ENCODE measurements at places on chromosomes 13 and 19. TPM values are rescaled to one million over a fixed set of nuclear protein-coding genes. Genes with fewer than 3 reads are reported as not detected.

GRCh38 chr19:41612483-41612882 is 14.4 kb downstream of the CEACAM4 start:
- no peaks in the 10 kb centered on the region for H3K4me1 ChIP-seq
- no peak overlapping the region for H3K4me3 ChIP-seq
- DNase-seq, result no peak
- peaks cover 64% of the 10 kb centered on the region for H3K27me3 ChIP-seq

GRCh38 chr13:61086087-61086486 is 329.6 kb downstream of the PCDH20 start:
- H3K4me1 ChIP-seq, result no peaks in the 10 kb centered on the region
- no peak overlapping the region for H3K27ac ChIP-seq
- no peak for DNase-seq

DNA sequence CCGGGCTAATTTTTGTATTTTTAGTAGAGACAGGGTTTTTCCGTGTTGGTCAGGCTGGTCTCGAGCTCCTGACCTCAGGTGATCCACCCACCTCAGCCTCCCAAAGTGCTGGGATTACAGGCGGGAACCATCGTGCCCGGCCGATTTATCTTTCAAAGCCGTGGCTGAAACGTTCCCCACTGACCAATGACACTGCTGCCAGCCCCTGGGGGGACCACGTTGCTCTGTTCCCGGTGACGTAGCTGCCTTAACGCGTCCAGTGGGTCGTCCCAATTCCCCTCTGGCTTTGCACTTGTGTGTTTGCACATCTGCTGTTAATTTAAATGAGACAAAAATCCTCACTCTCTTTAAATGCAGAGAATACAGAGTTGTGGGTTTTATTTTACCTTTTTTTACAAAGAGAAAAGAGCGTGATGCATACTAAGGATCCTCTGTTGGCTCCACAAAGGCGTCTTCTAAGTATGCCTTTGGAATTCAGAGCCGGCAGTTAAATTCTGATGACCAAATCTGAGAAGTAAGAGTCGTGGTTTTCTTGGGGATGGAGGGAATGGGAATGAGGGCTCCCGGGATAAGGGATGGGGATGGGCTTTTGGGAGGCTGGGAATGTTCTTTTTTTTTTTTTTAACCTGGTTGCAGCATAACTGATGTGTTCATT is 18.6 kb upstream of the LMTK3 start:
- no peak overlapping the region for H3K4me3 ChIP-seq
- H3K4me1 ChIP-seq, result no peaks in the 10 kb centered on the region
- no peaks in the 10 kb centered on the region for H3K36me3 ChIP-seq

DNA sequence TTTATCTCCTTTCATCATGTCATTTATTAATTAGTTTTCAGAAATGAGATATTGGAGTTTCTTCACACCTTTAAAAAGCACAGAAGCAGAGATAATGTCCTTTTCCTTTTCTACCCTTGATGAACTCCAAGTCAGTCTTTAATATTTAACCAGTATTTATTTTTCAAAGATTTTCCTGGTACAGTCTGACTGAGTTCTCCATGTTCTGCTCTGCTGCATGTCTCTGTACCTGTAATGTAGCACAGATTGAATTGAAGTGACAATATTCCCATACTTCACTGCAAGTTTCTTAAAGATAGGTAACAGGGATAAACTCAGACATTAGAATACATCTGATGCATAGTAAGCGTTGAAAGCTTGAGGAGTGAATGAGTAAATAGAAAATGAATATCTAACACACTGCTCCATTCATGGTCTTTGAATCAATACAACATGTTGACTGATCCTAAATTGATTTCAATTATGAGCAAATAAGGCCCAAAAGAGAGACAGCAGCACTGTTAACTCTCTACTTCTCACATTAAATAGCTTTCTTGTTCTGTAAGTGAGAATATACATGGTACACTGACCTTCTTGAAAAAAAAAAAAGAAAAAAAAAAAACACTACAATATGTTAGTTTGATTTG is 1323.6 kb upstream of the PRR20A start:
- no peaks in the 10 kb centered on the region for H3K36me3 ChIP-seq
- H3K27ac ChIP-seq, result no peak overlapping the region
- H3K4me3 ChIP-seq, result no peak overlapping the region
- H3K27me3 ChIP-seq, result no peaks in the 10 kb centered on the region

DNA sequence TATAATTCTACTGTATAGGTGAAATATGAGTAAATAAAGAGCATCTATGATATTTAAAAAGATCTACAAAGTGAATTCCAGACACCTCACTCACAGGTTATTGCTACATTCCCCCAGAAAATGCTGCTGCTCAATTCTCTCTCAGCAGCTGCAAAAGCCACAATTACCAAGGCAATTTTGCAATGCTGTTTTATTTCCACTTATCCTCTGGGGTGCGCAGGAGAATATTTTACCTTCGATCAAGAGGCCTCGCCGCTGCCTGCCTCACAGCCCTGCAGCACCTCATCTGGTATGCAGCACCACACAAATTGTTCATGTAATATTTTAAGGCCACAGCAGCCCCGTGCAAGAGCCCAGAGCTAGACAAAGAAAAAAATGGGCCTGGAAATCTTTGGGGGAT is 333.2 kb downstream of the DNAJC15 start:
- no peak overlapping the region for H3K4me3 ChIP-seq
- H3K36me3 ChIP-seq, result no peaks in the 10 kb centered on the region
- H3K4me1 ChIP-seq, result no peaks in the 10 kb centered on the region
- no peak for DNase-seq
- H3K27me3 ChIP-seq, result no peaks in the 10 kb centered on the region

DNA sequence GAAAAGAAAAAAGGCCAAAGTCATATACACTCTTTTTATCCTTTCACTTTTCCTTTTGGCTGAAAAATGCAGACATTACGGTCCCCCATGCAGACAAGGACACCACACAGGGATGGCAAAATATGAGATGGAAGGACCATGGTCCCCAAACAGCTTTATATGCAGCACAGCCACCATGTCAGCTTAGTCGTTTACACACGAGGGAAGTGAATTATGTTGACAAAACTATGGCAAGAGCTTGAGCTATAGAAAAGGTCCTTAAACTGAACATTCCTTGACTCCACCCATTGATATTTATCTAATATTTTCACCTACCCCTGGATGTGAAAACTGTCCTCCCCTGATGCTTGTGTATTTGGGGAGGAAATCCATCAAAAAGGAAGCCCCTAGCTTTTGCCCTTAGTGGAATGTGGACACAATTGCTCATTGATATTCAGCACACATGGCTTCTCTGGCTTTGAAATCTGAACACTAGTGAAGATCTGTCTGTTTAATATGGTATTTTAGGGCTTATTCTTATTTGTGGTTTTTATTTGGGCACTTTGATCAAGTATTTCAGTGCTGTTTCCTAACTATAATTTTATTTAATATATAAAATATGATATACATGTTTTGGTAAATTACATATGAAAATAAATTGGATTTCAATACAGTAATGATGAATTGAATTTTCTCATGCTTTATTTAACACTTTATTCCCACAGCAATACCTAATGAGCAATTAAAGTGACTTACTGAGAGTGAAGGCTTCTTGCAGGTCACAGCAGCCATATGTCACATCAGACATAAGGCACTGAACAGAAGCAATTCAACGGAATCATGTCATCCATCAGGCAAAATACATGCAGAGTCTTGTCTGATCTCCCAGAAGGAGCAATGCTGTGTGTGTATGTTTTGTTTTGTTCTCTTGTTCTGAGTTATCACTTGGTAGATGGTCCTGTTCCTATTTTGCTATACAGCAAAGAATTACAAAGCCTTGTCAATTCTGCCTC is 6.8 kb upstream of the GTF2F2 start:
- H3K4me1 ChIP-seq, result no peaks in the 10 kb centered on the region
- no peaks in the 10 kb centered on the region for H3K27me3 ChIP-seq
- H3K27ac ChIP-seq, result no peak overlapping the region
- no peak for DNase-seq

DNA sequence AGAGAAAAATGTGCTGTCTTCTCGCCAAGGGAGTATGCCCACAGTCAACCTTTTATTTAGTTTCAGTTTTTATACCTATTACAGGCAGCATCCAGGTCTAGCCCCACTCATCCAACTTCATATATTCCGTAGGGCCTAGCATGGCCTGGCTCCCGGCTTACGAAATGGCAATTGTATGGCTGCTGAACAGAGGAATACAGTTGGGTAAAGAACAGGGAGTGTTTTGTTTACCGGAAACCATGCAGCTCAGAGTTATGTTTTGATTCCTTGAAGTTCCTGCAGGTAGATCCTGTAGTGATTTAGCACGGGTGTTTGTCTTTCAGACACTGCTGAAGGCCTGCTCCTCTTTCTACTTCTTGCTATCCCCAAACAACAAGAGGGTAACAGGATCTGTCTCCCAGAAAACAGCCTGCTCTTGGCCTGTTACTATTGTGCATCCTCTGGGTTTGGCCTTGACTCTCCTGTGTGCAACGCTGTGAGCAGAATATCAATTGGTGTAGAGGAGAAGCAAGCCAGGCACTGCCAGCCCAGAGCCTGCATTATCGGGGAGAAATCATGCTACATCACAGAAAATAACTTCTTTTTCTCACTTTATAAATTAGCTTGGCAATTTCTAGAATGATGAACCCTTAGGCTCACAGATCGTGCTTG is 32.4 kb downstream of the OLFM4 start:
- H3K4me3 ChIP-seq, result no peak overlapping the region
- no peaks in the 10 kb centered on the region for H3K4me1 ChIP-seq
- no peaks in the 10 kb centered on the region for H3K36me3 ChIP-seq
- H3K27ac ChIP-seq, result no peak overlapping the region

- H3K4me3 ChIP-seq, result peak overlapping the region; percentile 74
- peak overlapping the region; percentile 90 for H3K27ac ChIP-seq
- DNase-seq, result no peak
- H3K27me3 ChIP-seq, result no peaks in the 10 kb centered on the region
Measured at GRCh38 chr19:41265395-41266153, 1.4 kb downstream of the HNRNPUL1 start.

DNA sequence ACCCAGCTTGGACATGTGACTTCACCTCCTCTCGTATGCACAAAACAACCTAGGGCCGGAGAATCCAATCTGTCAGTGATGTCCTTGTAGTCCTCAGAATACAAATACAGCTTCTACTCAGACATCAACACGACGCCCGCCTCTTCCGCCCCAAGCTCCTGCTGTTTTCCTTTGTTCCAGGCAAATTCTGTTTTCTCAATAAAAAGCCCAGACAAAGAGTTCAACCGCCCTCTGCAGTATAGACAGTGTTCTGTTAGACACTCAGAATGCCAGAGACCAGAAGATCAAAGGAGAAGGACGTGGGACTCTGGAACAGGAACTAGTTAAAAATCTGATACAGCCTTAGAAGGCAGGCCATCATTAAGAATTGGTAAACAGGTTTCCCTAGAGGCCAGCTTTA is 42.0 kb upstream of the GGACT start:
- no peak overlapping the region for H3K27ac ChIP-seq
- 0 out of 2 replicates have a peak, but pooled peaks cover 4% of the 10 kb centered on the region for H3K36me3 ChIP-seq
- H3K27me3 ChIP-seq, result no peaks in the 10 kb centered on the region

- H3K4me1 ChIP-seq, result no peaks in the 10 kb centered on the region
- H3K27me3 ChIP-seq, result no peaks in the 10 kb centered on the region
- DNase-seq, result no peak
- H3K27ac ChIP-seq, result no peak overlapping the region
- H3K4me3 ChIP-seq, result no peak overlapping the region
- no peaks in the 10 kb centered on the region for H3K36me3 ChIP-seq
Measured at GRCh38 chr19:17530586-17530985, 19.1 kb downstream of the PGLS start.

DNA sequence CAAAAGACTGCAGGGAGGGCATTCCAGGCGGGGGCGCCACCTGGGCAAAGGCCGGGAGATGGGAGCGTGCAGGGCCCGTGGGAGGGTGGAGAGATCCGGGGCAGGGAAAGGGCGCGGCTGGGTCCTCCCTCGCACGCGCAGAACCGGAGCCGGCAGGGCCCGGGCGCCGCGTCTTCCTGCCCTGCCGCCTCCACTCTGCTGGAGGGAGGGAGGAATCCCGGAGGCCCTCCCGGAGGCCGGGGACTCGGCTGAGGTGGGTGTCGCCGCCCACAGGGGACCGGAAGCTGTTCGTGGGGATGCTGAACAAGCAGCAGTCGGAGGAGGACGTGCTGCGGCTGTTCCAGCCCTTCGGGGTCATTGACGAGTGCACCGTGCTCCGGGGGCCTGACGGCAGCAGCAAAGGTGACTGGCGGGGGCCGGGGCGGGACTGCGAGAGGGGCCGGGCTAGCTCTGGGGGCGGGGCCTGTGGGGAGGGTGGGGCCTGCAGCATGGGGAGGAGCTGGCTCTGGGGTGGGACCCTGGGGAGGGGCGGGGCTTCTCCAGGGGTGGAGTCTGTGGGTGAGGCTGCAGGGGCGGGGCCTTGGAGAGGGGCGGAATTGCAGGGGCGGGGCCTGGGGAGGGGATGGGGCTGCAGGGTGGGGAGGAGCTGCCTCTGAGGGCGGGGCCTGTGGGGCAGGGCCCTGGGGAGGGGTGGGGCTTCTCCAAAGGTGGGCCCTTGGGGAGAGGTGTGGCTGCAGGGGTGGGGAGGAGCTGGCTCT is 51.3 kb downstream of the CELF5 start:
- DNase-seq, result peak; percentile 78
- H3K27ac ChIP-seq, result no peak overlapping the region
- H3K27me3 ChIP-seq, result peaks cover 7% of the 10 kb centered on the region
- no peaks in the 10 kb centered on the region for H3K36me3 ChIP-seq

DNA sequence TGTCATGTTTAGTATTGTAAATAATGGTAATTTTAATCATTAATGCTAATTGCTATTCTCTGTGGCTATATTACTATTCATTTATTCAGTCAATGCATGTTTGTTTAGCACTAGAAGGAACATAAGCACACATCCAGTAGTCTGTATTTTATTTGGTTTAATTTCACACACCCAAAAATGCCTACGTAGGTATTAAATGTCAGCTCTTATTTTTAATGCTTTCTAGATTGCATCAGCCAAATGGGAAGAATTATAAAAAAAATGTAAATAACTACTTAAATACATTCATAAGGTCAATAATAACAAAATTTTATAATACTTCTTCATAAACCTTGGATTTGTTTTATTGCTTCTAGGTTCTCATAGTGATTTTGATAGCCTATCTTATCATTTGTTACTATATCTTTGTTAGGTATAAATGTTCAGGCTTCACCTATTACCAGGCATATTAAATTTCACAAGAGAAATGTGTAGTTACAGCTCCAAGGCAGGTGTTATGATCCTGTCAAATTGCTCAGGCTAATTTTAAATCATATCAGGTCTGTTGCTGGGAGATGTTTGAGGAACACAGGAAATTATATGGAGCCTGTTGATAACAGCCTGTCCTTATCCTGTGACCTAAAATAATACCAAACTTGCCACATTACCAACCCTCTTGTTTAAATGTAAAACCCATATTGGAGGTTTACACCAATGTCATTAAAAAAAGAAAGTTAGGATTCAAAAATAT is 34.4 kb downstream of the ITGBL1 start:
- H3K4me1 ChIP-seq, result peaks cover 57% of the 10 kb centered on the region
- H3K36me3 ChIP-seq, result peaks cover 13% of the 10 kb centered on the region
- H3K4me3 ChIP-seq, result no peak overlapping the region
- peak overlapping the region; percentile 98 for H3K27ac ChIP-seq

- H3K36me3 ChIP-seq, result peaks cover 12% of the 10 kb centered on the region
- no peaks in the 10 kb centered on the region for H3K27me3 ChIP-seq
- H3K27ac ChIP-seq, result no peak overlapping the region
- H3K4me3 ChIP-seq, result no peak overlapping the region
Measured at GRCh38 chr13:32659736-32660135, 73.5 kb downstream of the PDS5B start.

GRCh38 chr13:98838776-98839175 is 86.3 kb upstream of the SLC15A1 start:
- H3K36me3 ChIP-seq, result peaks cover 7% of the 10 kb centered on the region
- no peak for DNase-seq
- no peak overlapping the region for H3K27ac ChIP-seq
- H3K4me1 ChIP-seq, result no peaks in the 10 kb centered on the region
- no peak overlapping the region for H3K4me3 ChIP-seq
- H3K27me3 ChIP-seq, result no peaks in the 10 kb centered on the region

ACP7 gene
- 3.8 TPM for total RNA-seq

PNMA8C gene
- total RNA-seq, result not detected

VSTM2B gene
- total RNA-seq, result not detected

ZNF549 gene
- 5.2 TPM for total RNA-seq
